ENCODE measurements at places on chromosomes 2 and 18.

DNA sequence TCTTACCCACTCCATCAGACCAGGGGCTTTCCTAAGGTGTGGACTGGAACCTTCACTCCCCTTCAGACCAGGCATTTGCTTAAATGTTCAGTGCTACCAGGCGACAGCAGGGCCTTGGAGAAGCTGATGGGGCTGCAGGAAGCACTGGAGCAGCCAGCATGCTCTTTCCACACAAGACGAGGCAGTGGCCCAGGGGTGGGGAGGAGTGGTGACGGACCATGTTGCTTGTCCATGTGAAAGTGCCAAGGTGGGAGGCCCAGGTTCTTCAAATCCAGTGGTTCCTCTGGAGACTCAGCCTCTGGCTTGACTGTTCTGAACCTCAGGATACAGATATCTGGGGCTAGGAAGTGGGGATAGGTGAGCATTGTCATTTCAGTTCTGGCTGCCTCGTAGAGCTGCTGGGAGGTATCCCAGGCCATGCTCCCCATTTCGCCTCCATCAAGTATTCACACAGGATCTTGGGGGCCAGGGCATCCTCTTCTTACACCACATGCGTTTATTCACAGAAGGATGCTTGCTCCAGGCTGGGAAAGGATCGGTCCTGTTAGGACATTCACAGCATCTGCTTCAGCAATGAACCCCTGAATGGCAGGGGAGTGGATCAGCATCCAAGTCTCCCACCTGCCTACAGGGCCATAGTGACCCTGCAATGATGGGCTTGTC lies 62.2 kb downstream of the SFXN5 start:
- no peak overlapping the region for H3K27ac ChIP-seq
- H3K4me3 ChIP-seq: no peak overlapping the region
- no peak for DNase-seq

DNA sequence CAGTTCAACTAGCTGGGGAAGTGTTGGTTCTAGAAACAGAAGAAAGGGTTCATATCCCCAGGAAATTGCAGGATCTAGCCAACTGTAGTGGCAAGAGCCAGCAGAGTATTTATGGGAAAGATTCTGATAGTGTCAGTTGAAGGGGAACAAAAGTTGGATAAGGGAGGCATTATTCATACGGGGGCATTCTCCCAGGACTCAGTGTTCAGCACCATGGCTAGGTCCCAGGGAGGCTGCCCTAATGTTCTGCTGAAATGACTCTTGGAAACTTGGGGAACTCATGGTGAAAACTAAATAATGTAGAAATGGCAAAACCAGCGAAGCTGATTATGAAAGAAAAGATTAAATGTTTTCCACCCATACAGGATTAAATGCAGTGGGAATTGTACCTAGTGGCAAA lies 543.7 kb downstream of the TRIB2 start:
- H3K27me3 ChIP-seq: no peaks in the 10 kb centered on the region
- H3K4me3 ChIP-seq: no peak overlapping the region
- H3K4me1 ChIP-seq: no peaks in the 10 kb centered on the region
- no peaks in the 10 kb centered on the region for H3K36me3 ChIP-seq
- H3K27ac ChIP-seq: no peak overlapping the region
- no peak for DNase-seq

- H3K4me1 ChIP-seq: no peaks in the 10 kb centered on the region
- peak overlapping the region; percentile 43 for H3K4me3 ChIP-seq
- no peaks in the 10 kb centered on the region for H3K36me3 ChIP-seq
- H3K27me3 ChIP-seq: no peaks in the 10 kb centered on the region
- peak; percentile 66 for DNase-seq
Observed at GRCh38 chr2:98822301-98823164, 91.6 kb upstream of the MGAT4A start.

GRCh38 chr18:6677086-6677485 lies 52.4 kb upstream of the ARHGAP28 start:
- no peaks in the 10 kb centered on the region for H3K36me3 ChIP-seq
- no peak overlapping the region for H3K4me3 ChIP-seq
- no peak for DNase-seq
- H3K4me1 ChIP-seq: no peaks in the 10 kb centered on the region

GRCh38 chr18:5891854-5892215 lies 3.5 kb downstream of the TMEM200C start:
- no peak for DNase-seq
- H3K36me3 ChIP-seq: no peaks in the 10 kb centered on the region
- peaks cover 3% of the 10 kb centered on the region for H3K27me3 ChIP-seq

Measured in naive thymus-derived CD4-positive, alpha-beta T cell (primary cell).